NCI-H226 (cell line): ENCODE measurements at places on chromosomes 1 and 21.
A peak's percentile ranks its signal among the peaks of the same experiment; 100 is the strongest.

- no peak for DNase-seq
These were observed 325.1 kb downstream of the HHAT start for GRCh38 chr1:210653771-210654170.

DNA sequence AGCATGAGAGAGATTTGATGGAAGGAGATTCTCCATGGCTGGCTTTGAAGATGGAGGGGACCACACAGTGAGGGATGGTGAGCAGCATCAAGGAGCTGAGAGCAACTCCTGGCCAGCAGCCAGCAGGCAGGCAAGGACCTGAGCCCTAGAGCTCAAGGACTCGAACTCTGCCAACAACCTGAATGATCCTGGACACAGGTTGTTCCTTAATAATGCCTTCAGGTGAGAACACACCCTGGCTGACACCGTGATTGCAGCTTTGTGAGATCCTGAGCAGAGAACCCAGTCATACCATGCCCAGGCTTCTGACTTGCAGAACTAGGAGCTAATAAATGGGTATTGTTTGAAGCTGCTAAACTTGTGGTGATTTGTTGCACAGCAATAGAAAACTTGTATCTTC lies 183.1 kb downstream of the LMX1A start:
- DNase-seq: no peak

DNA sequence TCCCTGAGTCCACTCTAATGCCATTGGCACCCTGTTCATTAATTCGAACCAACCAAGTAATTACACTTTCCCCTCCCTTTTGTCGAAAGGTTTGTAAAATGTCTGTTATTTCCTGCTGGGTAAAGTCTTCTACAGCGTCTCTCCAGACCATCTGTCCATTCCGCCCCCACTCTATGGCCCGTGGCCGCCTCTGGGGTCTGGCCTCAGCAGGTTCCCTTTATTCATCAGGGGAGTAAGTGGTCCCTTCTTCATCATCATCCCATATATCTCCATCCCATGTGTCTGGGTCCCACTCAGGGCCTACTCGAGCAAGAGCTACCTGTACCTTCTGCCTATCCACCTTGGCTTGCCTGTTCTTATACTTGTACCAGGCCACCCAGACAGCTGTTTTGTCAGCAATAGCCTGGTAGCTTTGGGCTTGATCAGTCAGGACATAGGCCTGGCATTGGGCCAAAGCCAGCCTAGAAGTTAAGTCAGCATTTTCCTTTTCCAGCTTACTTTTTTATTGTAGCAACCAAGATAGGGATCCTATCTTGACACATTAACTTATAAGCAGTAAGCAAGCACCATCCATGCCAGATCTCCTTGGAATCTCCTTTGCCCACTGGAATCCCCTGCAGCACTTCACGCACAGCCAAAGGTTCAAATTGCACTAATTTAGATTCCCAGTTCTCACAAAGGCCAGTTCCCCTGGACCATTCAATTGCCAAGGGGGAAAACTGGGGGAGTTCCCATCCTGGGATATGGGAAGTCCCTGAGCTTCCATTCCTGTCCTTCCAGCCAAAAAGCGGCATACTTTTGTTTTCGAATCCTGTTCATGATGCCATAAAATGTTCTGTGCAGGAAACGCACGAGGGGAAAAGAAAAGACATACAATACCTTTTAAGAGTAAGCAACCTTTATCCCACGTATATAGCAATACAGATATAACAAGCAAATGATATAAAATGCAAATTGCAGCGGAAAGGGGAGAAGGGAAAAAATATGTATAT lies 6.6 kb upstream of the STUM start:
- no peak for DNase-seq

DNA sequence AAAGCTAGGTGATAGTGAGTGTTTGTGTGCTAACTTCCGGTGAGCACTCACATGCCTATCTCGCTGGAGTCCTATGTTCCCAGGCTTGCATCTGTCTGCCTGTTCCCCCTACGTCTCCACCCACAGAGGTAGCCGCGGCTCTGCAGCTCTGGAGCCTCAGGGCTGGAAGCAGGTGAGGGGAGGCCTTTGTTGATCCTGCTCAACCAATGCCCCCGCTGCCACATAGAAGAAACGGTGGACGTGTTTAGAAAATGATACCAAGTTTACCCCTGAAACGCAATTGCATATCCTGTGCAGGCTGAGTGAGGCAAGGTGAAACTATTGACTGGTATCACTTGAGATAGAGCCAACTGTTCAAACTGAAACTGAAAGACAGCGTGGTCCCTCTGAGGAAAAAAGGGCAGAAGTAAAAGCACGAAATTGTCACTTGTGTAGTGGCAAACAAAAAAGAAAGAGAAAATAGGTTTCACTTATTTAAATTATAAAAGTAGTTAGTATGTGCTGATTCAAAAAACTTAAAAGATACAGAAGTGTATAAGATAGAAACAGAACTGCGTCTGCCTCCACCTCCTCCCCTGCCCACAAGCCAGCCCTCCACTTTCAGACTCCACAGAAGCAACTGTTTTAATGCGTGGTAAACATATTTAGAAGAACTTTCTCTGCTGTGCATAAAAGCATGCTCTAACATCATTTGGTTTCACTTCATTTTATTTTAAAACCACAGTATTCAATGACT lies 38.6 kb upstream of the ETS2 start:
- no peak for DNase-seq

DNA sequence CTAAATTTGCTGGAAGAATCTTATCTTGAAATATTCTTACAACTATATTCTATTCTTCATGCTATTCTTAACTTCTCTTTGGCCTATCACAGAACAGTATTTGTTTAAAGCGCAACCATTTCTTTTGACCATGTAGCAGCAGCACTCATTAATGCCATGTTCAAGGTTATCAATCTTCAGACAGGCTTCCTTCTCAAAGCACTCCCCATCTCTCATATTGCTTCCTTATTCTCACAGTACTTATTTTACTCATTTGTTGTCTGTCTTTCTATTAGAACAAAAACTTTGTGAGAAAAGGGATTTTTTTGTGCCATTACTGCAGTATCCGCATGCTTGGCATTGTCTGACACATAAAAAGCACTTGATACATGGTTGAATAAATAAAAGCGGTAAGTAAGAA lies 89.7 kb downstream of the ATP1B1 start:
- DNase-seq: no peak

- DNase-seq: no peak
These were observed 15.3 kb upstream of the RGS8 start for GRCh38 chr1:182699393-182700350.

- no peak for DNase-seq
These were observed 2.9 kb downstream of the MTARC1 start for GRCh38 chr1:220789532-220790147.

- no peak for DNase-seq
These were observed 315.3 kb downstream of the OMA1 start for GRCh38 chr1:58231204-58231603.

GRCh38 chr1:64398936-64399335 lies 71.0 kb upstream of the CACHD1 start:
- DNase-seq: no peak

DNA sequence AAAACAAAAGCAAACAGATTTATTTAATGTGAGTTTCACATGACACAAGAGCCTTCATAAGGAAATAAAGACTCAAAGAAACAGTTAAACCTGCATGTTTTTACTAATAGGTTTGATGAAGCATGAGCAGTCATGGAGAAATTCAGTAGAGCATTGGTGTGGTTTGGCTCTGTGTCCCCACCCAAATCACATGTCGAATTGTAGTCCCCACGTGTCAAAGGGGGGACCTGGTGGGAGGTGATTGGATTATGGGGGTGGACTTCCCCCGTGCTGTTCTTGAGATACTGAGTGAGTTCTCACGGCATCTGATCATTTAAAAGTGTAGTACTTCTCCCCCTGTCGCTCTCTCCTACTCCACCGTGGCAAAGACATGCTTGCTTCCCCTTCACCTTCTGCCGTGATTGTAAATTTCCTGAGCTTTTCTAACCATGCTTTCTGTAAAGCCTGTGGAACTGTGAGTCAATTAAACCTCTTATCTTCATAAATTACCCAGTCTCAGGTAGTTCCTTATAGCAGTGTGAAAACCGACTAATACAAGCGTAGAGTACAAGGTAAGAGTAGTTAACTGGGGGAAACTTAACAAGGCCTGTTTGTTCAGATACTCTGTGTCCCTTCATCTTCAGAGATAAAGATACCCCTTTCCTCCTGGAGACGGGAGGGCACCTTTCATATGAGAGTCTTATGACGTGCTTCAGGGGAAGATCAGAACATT lies 354.8 kb downstream of the SIPA1L2 start:
- DNase-seq: no peak

- no peak for DNase-seq
These were observed 885 bp upstream of the PROX1 start for GRCh38 chr1:213986925-213987250.

DNA sequence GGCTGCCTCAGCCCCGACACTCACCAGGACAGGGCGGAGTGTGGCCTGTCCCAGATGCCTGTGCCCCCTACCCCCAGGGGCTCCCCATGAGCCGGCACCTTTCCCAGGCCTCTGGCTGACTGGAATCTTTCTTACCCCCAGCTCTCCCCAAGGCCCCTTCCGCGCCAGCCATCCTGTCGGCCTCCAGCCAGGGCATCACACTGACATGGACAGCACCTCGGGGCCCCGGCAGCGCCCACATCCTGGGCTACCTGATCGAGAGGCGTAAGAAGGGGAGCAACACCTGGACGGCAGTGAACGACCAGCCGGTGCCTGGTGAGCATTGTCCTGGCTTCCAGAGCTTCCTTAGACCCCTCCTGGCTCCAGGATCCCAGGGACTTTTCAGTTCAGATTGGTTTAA lies 26.5 kb downstream of the IGFN1 start:
- DNase-seq: no peak

DNA sequence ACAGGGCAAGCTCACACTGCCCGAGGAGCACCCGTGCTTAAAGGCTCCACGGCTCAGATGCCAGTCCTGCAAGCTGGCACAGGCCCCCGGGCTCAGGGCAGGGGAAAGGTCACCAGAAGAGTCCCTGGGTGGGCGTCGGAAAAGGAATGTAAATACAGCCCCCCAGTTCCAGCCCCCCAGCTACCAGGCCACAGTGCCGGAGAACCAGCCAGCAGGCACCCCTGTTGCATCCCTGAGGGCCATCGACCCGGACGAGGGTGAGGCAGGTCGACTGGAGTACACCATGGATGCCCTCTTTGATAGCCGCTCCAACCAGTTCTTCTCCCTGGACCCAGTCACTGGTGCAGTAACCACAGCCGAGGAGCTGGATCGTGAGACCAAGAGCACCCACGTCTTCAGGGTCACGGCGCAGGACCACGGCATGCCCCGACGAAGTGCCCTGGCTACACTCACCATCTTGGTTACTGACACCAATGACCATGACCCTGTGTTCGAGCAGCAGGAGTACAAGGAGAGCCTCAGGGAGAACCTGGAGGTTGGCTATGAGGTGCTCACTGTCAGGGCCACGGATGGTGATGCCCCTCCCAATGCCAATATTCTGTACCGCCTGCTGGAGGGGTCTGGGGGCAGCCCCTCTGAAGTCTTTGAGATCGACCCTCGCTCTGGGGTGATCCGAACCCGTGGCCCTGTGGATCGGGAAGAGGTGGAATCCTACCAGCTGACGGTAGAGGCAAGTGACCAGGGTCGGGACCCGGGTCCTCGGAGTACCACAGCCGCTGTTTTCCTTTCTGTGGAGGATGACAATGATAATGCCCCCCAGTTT lies 1.3 kb downstream of the CELSR2 start:
- no peak for DNase-seq

- DNase-seq: peak; percentile 83
These were observed 8.6 kb downstream of the UBE2U start for GRCh38 chr1:64212031-64212430.

DNA sequence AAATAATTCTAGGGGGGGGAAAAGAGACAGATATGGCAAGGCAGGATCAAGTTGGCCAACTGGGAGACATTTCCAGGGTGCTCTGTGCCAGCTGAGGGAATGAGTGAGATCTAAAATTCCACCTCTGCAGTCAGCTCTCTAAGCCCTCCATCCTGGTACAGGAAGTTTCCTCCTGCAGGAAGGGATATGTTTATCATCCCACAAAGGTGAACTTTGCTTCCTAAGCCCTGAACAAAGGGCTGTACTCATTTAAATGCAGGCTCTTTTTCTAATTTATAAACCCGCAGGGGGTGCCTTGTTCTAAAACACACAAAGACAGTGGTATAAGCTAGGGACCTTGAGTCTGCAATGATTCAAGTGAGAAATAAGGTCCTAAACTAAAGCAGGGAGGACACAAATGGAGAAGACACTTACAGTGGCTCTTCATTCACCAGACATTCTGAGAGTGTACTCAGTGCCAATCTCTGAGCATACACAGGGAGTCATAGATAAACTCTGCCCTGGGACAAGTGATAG lies 3.6 kb upstream of the TNFSF4 start:
- DNase-seq: no peak

DNA sequence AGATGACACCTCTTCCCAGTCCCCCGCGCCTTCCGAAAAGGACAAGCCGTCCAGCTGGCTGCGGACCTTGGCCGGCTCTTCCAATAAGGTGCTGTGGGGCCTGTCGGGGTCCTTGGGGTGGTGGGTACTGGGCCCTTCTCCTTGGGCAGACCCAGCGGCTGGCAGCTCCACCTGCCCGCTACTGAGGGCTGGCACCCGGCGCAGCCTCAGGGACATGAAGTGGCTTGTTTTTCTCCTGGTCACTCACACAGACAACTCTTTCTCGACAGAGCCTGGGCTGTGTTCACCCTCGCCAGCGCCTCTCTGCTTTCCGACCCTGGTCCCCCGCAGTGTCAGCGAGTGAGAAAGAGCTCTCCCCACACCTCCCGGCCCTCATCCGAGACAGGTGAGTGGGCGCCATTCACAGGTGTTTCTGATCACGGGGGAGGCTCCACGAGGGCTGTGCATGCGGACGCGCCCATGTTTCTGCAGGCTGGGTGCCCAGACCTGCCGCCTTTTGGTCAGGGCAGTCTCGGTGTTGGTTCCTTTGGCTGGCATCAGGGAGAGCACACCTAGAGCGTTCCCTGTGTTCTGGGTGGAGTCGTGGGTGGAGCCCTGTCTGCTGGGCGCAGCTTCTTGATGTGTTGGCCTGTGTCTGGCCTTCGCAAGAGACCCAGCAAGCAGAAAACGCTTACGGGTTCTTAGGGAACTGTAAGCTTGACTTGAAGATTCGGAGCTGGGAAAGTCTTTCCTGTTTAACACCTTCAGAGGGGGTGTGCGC lies 75.1 kb downstream of the SKI start:
- no peak for DNase-seq

DNA sequence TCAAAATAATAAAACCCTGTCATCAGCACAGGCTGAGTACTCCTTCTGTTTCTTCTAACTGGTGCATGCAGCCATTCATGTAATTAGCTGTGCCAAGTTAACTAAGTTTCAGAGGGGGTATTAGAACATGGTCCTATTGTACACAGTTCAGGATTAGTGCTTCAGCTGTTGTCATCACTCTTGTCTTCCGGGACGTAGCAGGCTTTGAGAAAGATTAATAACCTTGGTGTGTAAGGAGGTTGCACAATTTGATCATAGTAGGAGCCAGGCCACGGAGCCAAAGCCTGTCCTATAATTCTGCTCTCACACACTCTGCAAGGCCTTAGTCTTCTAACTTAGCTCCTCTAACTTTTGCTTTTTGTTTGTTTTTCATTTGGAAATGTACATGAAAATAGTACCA lies 44.7 kb downstream of the PTGFRN start:
- DNase-seq: no peak

- DNase-seq: no peak
These were observed 341.3 kb downstream of the USP25 start for GRCh38 chr21:16071092-16071491.
